ENCODE measurements at places on chromosomes 13 and 19.

DNA sequence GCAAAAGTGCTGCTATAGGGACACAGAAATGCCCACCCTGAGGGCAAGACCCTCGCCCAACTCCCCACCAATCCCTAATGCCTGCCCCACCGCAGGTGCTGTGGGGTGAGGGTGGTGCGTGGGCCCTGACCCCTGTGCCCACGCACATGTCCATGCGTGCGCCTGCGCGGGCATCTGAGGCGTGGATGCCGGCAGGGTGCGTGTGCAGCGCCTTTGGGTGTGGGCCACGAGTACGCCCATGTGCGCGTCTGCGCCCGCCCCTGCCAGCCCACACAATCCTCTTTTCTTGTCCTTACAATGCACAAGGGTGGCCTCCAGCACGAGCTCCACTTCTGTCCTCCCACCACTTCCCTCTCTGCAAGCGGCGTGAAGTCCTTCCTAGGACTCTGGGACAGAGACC is 14.3 kb downstream of the FUT6 start:
- no peak for DNase-seq

GRCh38 chr19:57362419-57362818 is 932 bp upstream of the TRAPPC2B start:
- no peak for DNase-seq

DNA sequence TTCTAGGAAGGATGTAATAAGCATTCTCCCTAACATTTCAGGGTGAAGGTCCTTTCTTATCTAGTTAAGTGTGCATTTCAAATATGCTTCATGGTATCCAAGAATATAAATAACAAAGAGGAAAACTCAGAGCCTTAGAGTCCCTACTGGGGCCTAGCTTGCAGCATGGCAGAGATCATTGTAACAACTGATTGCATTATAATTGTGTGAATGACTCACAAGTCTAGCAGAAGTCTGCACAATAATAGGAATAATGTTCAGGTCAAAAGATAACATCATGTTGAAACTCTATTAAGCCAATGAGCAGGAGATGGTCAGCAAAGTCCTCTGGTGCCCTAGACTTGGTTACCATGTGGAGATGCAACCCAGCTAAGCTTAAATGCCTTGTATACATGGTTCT is 3.4 kb downstream of the POSTN start:
- DNase-seq = no peak

GRCh38 chr13:40585911-40586471 is 80.5 kb downstream of the FOXO1 start:
- DNase-seq = no peak

Data from non-pigmented ciliary epithelial cell (primary cell).